Stomach (tissue), 19 donors: ENCODE measurements at places on chromosomes 1 and 21. TPM values are rescaled to one million over a fixed set of nuclear protein-coding genes. Genes with fewer than 3 reads are reported as not detected.

DNA sequence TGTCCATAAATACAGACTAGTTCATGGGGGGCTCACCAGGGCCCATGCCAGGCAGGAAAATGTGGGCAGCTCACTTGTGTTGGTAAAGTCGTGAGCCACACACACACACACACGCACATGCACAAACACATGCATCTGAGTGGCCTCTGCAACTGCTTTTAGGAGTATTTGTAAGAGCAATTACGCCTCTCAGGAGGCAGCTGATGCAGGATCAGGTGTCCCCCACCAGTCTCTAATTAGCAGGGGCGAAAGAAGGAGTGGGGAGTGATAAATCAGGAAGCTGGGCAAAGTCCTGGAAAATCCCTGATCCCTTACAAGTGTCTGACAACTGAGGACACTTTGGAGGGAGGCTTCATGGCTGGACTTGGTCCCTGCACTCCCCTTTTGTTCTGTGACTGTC, 5.7 kb upstream of the IVL start:
- no peak overlapping the region for H3K27ac ChIP-seq
- DNase-seq, result no peak
- H3K4me1 ChIP-seq, result no peaks in the 10 kb centered on the region
- H3K27me3 ChIP-seq, result peaks cover 4% of the 10 kb centered on the region
- no peak overlapping the region for H3K4me3 ChIP-seq

GRCh38 chr1:221093903-221094791, 214.9 kb downstream of the HLX start:
- H3K4me3 ChIP-seq, result no peak overlapping the region
- DNase-seq, result no peak
- H3K36me3 ChIP-seq, result no peaks in the 10 kb centered on the region
- H3K27me3 ChIP-seq, result no peaks in the 10 kb centered on the region

GRCh38 chr1:220685879-220686278, 4.3 kb upstream of the C1orf115 start:
- peaks cover 15% of the 10 kb centered on the region for H3K4me1 ChIP-seq
- no peaks in the 10 kb centered on the region for H3K36me3 ChIP-seq
- H3K27ac ChIP-seq, result no peak overlapping the region
- H3K4me3 ChIP-seq, result no peak overlapping the region

The KMO gene
- total RNA-seq, result not detected

DNA sequence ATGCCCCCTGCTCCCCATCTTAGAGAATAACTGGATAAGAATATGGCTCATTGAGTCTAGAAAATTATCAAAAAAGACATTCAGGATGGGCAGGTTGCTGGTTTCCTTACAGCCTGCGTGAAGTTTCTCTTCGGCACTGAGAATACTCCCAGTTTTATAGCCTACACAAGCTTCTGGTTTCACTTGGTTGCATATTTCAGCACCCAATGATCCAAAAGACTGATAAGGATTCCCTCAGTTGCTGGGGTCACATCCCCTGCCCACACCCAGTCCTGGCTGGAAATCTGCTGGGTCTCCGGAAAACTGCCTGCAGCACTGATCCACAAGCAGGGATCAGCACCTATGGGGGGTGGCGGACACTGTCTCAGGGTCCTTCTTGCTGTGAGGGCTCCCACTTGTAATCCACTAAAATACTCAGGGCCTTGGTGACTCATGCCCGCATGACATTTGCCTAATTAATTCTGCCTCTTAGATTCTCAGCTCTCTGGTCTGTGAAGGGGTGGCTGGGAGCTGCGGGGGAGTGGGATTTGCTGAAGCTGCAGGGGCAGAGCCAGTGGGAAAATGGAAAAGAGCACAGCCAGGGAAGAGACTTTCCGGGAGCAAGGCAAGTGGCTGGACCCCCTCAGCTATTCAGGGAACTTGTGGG, 142.5 kb downstream of the ZNF648 start:
- H3K36me3 ChIP-seq, result no peaks in the 10 kb centered on the region
- H3K27me3 ChIP-seq, result peaks cover 14% of the 10 kb centered on the region
- no peak overlapping the region for H3K27ac ChIP-seq
- H3K4me1 ChIP-seq, result no peaks in the 10 kb centered on the region

The OR2L8 gene
- not detected for total RNA-seq

The DMBX1 gene
- total RNA-seq, result not detected

The TMEM61 gene
- 9.4 TPM for total RNA-seq
